ENCODE measurements at places on chromosomes 3 and 15.

DNA sequence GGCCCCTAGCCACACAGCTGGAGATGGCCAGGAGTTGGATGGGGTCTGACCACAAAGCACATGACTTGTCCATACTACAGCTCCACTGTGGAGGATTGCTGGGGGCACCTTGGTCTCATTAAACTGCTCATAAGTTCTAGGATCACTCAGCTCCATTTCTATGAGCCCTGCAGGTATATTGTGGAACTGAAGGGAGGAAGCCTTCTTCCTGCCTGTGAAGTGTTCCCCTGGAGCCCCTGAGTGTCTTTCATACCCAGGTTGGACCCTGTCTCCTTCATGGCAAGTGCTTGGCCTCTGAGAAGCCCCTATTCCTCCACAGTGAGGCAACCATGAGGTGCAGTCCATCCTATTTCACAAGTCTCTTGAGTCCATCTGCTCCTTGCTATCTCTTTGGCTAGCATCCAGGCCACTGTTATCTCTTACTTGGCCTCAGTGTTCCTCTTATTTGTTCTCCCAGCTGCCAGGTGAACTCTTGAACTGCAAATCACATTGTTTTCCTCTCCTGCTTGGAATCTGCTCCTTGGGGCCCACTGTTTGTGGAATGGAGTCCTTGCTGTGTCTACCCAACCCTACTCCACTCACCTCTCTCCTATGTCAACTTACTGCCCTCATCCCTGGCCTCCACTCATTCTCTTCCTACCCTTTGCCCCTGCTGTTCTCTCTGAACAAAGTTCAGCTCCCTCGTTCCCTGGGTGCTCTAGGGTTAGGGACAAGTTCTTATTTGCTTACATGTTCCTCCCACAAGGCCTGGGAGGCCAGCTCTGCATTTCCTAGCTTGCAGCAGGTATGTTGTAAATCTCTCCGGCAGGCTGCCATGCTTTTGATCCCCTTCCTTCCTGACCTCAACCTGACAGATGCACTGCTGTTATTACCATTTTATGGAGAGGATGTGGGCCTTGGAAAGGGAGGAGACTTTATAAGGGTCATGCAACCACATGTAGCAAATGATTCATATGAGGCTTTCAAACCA is 1.2 kb downstream of the ACOX2 start:
- no peak for DNase-seq

- DNase-seq, result peak; percentile 37
Observed at GRCh38 chr15:84600331-84600686, 500 bp upstream of the ZSCAN2 start.

DNA sequence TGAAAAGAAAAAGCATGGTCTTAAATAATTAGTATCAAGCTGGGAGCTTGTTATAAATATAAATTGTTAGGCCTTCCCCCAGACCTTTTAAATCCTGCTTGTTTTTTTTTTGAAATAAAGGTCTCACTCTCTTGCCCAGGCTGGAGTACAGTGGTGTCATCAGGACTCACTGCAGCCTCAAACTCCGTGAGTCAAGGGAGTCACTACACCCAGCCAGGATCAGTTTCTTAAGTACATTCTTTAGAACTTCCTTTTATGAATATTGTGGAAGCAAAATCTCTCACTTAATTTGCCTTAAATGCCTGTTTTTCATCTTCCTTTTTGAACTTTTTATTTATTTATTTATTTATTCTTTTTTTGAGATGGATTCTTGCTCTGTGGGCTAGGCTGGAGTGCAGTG is 20.8 kb upstream of the DENND4A start:
- no peak for DNase-seq

- no peak for DNase-seq
Observed at GRCh38 chr3:153285982-153286381, 124.0 kb downstream of the RAP2B start.

GRCh38 chr15:42213511-42213910 is 5.4 kb upstream of the VPS39 start:
- no peak for DNase-seq

DNA sequence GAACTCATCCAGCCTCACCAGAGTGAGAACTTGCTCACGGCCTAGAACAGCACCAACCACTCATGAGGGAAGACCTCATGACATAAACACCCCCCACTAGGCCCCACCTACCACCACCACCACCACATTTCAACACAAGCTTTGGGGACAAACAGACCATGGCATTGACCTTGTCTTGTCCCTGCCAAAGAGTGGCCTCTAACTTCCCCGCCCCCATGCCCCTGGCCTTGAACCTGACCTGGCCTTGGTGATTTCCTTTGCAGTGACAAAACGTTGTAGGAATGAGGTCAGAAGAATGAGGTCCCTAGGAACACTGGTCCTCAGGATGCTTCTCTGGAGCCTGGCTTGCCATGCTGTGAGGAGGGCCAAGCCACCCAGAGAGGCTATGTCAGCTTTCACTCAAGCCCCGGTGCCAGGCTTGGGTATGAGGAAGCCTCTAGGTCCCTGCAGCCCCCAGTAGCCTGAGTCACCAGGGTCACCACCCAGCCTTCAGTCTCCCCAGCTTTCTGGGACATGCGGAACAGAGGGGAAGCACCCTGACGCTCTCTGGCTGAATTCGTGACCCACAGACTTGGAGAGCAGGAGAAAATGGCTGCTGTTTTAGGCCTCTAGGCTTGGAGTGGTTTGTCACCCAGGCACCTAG is 57.9 kb downstream of the TPRA1 start:
- DNase-seq, result no peak

GRCh38 chr3:132265028-132265427 is 52.2 kb upstream of the ACP3 start:
- DNase-seq, result no peak

GRCh38 chr15:94075349-94075748 is 156.0 kb upstream of the MCTP2 start:
- DNase-seq, result no peak

DNA sequence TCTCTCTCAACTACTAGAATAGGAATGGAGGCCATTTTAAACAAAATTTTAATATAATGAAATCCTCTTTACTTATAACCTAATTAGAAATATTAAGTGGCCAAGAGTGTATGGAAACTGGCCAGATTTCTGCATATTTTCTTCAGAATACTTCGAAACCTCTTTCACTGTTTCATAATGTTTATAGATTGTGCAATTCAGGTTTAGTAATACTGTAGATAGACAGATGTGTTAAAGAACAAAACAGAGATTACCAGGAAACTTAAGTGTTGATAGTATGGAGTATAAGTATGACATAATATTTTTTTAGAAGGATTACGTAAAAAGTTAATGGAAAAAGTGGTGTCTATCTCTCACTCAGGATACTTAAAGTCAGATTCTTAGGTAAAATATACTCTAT is 4.7 kb downstream of the ABHD5 start:
- DNase-seq, result no peak

- no peak for DNase-seq
Observed at GRCh38 chr15:99729920-99730319, 3.3 kb downstream of the LYSMD4 start.

DNA sequence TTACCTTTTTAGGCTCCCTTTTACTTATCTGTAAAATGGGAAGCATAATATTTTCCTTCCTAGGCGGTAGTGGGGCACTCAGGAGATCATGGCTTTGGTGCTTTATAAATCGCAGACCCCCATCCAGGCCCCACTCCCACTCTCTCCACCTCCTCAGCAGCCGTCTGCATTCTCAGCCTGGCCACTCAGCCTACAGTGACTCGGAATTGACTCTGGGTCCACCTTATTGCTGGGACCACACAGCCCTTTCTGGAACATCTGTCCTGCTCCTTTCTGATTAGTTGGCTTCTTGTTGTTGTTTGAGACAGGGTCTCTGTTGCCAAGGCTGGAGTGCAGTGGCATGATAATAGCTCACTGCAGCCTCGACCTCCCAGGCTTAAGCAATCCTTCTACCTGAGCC is 76.5 kb downstream of the RPLP1 start:
- DNase-seq, result no peak

- DNase-seq, result no peak
Observed at GRCh38 chr3:195447201-195447600, 4.4 kb upstream of the ACAP2 start.

- DNase-seq, result no peak
Observed at GRCh38 chr3:32045091-32045915, 61.1 kb upstream of the GPD1L start.

DNA sequence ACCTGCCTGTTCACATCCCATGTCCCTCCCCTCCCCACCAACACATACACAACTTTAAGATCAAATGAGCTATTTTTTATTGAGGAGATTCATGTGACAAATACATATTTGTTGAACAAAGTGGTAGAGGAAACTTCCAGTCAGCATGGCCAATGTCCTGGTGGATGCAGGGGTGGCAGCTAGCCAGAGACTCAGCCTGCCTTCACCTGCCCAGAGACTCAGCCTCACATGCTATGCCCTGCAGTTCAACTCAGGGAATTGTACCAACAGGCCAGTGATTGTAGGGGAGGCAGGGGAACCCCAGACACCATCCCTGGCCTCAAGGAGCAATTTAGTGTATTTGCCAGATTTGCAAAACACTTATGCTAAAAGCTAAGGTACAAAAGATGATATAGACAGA is 136.6 kb downstream of the OPA1 start:
- no peak for DNase-seq

DNA sequence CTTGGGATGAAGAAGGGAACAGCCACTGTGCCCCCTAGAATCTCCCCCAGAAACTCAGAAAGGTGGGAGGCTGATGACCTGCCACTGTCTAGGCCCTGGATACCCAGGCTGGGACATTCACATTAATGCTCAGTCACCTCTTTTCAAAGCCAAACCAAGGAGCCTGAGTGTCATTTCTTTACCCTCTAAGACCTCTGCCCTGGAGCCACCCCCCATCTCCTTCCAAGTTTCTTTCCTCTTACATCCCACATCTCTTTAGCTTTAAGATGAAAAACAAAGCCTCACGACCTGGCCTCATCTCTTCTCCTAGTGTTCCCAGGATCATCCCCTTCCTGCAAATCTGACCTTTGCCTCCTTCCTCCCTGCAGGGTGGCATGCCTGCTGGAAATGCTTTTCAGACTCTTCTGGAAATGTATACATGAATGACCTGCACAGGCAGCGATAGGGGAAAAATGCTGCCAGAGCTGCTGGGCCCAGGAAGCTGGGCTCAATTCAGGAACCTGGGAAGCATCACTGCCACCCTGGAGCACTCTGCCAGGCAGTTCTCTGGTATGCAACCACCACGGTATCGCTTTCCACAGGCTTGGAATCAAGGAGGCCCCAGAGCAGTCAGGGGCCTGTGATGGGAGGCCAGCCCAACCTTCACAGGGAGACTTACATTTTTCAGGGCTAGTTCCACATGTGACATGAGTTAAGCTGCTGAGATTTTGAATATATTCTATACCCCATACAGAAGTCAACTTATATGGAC is 67.6 kb downstream of the DAPK2 start:
- DNase-seq, result no peak

GRCh38 chr3:169836078-169836941 is 23.6 kb upstream of the LRRC34 start:
- no peak for DNase-seq

- DNase-seq, result no peak
Observed at GRCh38 chr3:165254812-165255211, 58.6 kb upstream of the SLITRK3 start.

DNA sequence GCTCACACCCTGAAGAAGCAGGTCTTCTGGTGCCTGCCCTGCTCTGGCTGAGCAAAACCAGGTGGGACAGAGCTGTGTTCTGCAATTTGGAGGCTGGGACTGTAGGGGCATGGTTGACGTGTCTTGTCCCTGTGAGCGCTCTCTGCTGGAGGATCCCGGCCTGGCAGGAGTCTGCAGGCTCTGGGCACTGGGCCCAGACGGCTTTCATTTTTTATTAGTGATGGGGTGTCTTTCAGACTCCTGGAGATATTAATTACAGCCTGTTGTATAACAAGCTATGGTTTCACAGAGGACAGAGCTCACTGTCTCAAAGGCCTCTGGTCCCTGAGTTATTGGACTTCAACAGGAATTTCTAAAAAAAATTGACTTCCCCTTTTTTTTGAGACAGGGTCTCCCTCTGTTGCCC is 29.5 kb upstream of the ZNF710 start:
- peak; percentile 38 for DNase-seq

- DNase-seq, result no peak
Observed at GRCh38 chr3:146813496-146813895, 208.3 kb upstream of the PLSCR5 start.

GRCh38 chr3:128385080-128385832 is 81.4 kb downstream of the DNAJB8 start:
- DNase-seq, result no peak

GRCh38 chr15:36917411-36918267 is 182.7 kb downstream of the MEIS2 start:
- no peak for DNase-seq

- DNase-seq, result no peak
Observed at GRCh38 chr3:113753376-113753985, 6.6 kb downstream of the ATP6V1A start.

GRCh38 chr3:103992469-103992868 is 1374.2 kb upstream of the ALCAM start:
- no peak for DNase-seq

GRCh38 chr15:93451822-93452221 is 362.8 kb upstream of the RGMA start:
- DNase-seq, result no peak

DNA sequence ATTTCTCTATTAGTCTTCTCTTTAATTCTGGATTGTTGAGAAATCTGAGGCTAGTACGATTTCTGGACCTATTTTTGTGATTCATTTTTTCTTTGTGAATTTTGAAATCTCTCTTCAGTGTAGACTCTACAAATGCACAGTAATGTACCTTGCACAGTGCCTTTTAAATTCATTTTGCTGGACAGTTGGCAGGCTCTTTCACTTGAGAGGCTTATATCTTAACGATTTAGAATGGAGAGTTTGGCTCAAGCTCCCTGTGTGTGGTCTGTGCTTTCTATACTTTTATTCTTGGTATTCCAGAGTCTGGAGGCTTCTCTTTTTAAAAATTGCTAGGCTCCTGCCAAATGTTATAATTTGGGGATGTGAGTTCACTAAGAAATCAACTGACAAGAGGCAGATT is 8.8 kb downstream of the CRYBG3 start:
- no peak for DNase-seq

DNA sequence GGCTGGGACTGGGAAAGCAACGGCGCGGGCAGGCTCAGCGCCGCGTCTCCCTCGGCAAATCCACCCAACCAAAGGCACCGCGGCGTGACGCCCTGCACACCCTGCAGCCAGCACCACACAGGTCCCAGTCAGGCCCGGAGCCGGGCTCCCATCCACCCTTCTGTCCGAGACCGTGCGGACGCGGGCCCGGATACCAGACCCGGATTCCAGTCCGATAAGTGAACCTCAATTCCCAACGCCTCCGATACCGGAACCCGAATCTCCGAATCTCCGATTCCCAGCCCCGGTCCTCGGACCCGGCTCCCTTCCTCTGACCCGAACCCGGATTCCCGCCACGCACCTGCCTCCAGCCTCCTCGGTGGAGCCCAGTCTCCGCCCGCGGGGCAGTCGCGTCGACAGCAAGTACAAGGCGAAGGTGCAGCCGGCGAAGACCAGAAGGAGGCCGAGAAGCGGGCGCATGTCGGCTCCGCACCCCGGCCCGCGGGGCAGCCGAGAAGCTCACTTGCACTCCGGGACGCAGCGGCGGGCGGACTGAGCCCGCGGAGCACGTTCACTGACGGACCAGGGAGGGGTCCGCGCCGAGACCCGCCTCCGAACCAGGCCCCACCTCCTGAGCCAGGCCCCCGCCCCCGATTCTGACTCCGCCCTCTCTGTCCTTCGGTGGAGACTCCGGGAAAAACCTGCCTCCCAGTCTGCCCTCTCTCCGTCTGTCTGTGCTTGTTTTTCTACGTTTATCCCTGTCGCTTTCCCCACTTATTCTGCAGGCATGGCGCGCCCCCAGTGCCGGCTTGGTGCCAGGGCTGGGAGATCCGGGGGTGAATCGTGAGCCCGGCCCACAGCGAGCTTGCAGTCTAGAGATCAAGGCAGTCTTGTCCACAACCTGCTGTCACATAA is at the start of gene TMEM41A:
Gene TMEM41A (minus strand): TSS at position 533 of the 894 bp plus-strand sequence. CDS start 74 bp downstream, at position 459.
- DNase-seq, result peak; percentile 91
